Cortex of kidney (tissue), 1 donor: ENCODE measurements at places on chromosomes 6 and 20.

GRCh38 chr6:1608222-1609040 lies 1.3 kb upstream of the FOXC1 start:
- no peak for DNase-seq

- DNase-seq: no peak
These were observed 181.0 kb downstream of the ALDH8A1 start for GRCh38 chr6:134768931-134769330.

- DNase-seq: no peak
These were observed 24.0 kb downstream of the HBS1L start for GRCh38 chr6:135030532-135031178.

DNA sequence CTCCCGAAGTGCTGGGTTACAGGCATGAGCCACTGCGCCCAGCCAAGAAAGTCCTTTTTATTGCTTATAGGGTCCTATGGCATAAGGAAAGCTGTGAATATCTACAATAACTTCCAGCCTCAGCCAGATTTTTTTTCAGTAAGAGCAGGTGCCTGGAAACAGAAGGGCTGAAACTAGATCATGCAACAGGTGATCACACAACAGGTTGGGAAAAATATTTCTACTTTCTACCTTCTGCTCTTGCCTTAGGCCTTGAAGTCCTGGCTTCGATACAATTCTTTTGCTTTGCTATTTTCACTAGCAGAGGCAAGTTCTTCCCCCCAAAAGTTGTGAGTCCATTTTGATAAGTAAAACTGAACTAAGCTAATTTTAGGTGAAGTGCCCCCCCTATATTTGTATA lies 9.7 kb upstream of the FBXO30 start:
- no peak for DNase-seq

DNA sequence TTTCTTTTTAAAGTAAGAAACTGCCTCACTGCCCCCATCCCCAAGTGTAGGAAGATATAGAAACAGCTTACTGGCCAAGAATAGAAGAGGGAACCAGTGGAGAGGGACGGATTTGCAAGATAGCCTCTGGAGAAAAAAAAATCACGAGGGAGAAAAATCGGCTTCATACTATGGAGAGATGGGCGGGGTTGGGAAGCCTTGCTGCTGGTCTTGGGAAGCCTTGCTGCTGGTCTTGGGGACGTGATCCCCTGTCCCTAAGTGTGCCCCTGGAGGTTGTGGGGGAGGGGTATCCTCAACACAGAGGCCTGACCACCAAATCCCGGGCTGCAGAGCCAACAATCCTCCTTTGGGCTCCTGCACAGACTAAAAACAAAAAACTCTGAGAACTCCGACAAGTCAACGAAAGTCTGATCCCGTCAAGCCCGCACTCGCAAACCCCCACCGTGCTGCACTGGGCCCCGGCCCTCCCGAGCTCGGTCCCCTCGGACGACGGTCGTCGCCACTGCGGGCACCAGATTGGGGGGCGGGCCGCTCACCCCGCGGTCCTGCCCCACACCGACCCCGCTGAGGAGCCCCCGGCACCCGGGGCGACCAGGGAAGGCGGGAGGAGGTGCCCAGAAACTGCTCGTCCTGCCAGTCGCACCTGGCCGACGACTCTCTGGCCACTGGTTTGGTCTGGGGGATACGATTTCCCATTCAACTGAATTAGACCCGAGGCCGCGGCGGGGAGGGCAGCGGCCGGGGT lies 750 bp downstream of the MAP7 start:
- no peak for DNase-seq

- no peak for DNase-seq
These were observed 38.9 kb downstream of the DLL1 start for GRCh38 chr6:170251776-170252571.

DNA sequence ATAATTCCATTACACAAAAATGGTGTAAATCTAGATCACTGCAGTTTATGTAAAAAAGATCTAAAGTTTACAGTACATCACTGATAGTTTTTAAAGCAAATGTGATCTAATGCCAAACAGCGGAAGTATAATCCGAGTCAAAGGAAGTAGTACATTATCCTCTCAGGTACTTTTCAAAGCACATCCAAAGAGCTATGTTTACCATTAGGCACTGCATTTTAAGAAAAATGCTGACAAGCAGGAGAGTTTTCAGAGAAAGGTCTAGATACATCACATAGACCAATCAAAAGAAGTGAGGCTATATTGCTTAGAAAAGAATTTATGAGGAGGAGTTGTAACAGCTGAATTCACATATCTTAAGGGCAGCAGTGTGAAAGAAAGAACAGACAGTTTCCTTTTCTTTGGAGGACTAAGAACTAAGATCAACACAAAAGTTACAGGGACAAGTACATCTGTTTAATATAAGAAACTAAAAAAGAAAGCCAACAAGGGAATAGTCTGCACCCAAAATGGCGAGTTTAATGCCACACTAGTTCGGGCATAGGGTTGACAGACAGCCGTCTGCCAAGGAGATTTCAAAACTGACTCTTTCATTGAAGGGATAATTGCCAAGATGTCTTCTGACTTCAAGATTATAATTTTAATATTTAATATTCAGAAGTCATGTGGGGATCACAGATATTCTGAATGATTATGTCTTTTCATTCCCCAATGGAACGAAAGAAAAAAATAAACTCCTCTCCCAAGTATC lies 1.4 kb downstream of the ZNF184 start:
- DNase-seq: no peak

DNA sequence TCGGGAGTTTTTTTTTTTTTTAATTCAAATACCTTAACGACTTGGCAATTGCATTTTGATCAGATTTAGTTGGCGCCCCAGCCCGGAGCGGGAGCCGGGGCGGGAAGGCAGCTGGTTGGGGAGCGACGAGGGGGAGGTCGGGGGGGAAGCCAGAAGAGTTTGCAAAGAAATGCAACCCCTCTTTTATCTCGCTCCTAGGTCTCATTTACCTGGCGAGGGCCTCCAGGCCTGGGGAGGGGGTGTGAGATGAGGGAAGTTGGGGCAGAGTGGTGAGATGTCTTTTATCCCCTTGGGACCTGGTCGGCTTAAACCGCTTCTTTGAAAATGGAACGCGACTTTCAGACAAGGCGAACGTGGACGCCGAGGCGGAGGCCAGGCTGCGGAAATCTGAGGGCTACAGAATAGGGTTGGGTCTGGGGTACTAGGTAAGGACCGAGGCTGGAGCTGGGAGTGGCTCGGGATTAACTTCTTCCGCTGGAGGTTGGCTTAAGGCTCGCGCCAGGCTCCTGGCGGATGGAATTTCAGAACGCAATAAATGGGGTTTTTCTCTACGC lies 40.3 kb downstream of the NCR2 start:
- no peak for DNase-seq

- DNase-seq: no peak
These were observed 29.3 kb upstream of the ITCH start for GRCh38 chr20:34333786-34334185.

GRCh38 chr6:142846883-142847287 lies 98.1 kb downstream of the HIVEP2 start:
- DNase-seq: no peak
